ENCODE measurements at places on chromosomes 5 and 9.

DNA sequence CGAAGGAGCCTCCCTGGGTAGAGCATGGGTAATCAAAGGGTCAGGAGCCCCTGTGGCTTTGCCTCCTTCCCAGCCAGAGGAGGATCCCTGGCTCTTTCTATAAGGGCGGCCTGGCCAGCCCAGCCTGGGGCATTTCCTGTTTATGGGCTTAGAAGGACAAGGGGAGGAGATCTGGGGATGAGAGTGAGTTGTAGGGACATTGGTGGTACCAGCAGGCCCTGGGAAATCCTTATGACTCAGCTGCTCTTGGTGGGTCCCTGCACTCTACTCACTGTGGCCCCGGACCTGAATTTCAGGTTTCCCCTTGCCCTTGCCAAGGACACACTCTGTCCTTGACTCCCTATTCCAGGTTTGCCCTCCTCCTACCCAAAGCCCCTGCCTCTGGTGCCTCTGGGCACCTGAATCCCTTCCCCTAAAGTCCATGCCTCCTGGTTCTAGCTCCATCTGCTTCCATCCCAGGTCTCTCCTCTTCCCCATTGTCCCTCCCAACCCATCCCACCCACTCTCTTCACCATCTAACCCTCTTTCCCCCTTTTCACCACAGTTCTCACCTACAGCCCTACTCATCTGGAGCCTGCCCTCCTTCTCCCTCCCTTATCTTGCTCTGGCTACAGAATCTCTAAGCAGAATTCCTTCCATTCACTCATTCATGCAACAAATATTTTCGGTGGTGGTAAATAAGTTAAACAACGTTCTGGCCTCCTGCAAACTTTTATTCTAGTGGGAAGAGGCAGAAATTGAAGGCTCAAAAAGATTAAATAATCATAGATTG is 34.9 kb downstream of the PCDH1 start:
- DNase-seq, result no peak

DNA sequence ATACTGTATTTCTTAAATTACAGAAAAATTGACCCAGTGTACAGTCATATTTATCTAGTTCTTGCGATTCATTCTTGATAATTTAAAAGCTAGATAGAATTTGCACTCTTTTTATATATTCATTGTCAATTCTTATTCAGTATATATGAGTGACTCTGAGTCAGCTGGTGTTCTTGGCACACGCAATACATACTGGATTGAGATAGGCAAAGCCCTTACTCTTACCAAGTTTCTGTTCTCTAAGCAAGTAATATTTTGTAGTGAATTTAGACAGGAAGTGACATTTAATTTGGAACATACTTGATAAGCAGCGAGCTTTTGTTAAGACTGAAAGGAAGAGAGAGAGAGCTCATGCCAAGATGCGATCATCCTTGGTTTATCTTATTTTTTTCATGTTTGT is 57.7 kb downstream of the GPBP1 start:
- no peak for DNase-seq

- no peak for DNase-seq
These were observed 674.9 kb downstream of the SEMA5A start for GRCh38 chr5:8870959-8871355.

DNA sequence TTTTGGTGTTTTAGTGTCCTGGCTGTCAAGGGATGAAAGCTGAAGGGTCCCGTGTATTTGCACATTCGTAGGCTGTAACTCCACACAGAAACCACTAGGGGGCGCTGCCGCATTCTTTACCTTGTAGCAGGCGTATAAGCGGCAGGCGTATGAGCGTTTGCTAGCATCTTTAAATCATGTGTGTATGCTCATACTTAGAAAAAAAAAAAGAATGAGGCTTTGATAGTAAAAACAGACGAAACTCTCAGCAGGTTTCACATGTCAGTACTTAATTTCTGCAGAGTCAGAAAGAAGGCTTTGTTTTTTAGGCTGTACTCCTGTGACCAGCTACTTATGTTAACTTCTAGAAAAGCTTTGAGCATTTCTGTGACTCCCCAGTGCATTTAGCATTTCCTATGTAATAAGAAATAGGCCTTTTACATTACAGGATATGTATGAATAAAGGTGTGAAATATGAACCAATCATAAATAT is 218.8 kb upstream of the ADAMTSL1 start:
- DNase-seq, result peak; percentile 64

DNA sequence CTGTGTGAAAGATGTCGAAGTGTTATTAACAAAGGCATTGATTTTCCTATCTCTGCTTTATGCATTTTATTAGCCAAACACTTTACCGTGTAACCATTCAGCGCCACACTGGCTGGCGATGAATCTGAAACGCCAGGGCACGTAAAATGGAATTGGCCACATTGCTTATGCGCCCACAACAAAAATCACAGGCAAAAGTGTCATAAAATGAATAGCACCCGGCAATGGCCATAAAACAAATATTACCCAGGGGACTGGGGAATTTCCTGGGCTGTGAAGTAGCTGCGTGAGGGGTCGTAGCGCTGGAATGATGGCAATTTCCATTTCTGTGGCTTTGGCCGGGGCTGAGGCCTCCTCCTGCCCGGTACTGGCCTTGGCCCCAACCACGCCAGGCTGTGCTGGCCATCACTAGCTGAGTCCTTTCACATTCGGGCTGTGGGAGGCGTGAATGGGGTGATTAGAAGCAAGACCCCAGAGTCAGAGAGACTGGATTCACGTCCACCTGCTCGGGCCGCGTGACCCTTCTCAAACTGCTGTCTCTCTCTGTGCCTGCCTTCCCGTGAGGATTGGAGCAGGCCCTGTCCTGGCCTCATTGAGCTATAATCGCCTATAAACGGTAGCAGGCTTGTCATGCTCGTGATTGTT is 254.5 kb downstream of the PBX3 start:
- no peak for DNase-seq

DNA sequence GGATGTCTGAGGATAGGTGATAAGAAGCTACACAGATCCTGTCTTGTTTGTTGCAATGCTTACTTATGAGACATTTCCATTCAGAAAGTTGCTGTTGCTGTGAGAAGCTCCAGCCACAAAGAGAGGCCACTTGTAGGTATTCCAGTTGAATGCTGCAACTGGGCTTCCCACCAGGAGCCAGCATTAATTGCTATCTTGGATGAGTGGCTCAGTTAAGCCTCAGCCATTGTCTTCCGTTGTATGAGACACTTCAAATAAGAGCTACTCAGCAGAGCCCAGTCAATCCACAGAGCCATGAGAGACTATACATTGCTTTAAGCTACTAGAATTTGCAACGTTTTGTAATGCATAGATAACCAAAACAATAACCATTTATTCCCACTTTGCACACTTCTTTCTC is 104.3 kb upstream of the ARRDC3 start:
- no peak for DNase-seq

DNA sequence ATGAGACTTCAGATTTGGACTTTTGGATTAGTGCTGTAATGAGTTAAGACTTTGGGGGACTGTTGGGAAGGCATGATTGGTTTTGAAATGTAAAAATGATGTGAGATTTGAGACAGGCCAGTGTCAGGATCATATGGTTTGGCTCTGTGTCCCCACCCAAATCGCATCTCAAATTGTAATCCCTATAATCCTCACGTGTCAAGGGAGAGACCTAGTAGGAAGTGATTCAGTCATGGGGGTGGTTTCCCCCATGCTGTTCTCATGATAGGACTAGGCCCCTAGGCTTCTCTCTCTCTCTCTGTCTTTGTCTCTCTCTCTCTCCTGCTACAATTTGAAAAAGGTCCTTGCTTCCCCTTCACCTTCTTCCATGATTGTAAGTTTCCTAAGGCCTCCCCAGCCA is 473.3 kb upstream of the CD180 start:
- no peak for DNase-seq

DNA sequence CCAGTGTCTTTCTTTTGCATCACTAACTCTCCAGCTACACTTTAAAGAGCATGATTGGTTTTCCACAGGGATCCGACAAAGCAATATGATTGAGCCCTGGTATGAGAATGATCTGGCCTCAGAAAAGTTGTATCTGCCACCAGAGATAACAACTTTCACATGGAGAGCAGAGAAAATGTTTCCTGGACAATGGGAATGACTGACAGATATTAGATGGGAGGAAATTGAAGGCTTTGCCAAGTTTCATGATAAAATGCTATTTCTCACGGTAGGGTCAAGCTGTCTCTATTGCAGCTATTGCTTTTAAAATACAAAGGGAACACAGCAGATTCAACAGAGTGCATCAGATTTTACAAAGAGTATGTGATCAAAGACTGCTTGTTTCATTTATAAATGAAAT is 56.4 kb upstream of the GLIS3 start:
- no peak for DNase-seq

- no peak for DNase-seq
These were observed 942.4 kb downstream of the CDH12 start for GRCh38 chr5:21910731-21911130.

DNA sequence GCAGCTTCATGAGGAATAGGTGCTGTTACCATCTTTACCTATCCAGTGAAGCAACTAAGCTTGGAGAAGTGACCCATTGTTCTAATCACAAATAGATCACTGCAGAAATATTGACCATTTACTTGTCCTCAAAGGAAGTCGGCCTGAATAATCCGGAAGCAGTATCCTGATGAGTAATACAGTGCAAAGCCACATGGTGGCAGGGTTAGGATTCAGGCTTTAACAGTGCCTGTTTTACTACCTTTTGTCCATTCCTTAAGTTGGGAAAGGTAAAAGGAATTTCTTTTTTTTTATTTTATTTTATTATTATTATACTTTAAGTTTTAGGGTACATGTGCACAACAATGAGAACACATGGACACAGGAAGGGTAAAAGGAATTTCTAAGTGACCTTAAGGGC is 336.3 kb downstream of the KDM4C start:
- no peak for DNase-seq

- no peak for DNase-seq
These were observed 74.3 kb upstream of the PTGER4 start for GRCh38 chr5:40605295-40605958.

GRCh38 chr5:169356181-169356580 is 55.2 kb upstream of the SLIT3 start:
- no peak for DNase-seq

- DNase-seq, result no peak
These were observed 48.7 kb downstream of the TIMD4 start for GRCh38 chr5:156914371-156914737.

DNA sequence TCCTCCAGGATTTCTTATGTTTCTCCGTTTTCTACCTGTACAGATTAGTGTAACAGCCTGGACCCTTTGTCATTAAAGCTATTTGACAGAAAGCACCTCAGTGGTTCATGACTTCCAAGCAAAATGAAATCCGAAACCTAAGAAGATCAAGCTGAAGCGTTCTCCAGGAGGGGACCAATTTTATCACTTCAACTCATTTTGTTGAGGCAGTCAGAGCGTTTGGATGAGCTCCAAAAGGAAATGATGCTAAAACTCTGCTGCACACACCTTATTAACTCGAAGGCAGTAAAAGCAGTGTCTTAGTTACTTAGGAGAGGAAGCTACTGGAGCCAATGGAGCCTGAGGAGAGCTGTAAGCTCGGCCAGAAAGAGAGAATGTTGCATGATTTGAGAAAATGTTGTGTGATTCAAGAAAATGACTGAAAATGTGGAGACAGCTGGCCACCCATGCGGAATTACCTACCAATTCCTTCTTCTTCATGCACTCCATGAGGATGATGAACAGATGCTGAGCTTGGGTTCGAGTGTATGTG is 346.7 kb upstream of the KLF9 start:
- DNase-seq, result no peak

- DNase-seq, result no peak
These were observed 101.4 kb downstream of the TMEM167A start for GRCh38 chr5:82975812-82976211.

- DNase-seq, result no peak
These were observed 10.9 kb upstream of the NKD2 start for GRCh38 chr5:997711-998110.

- DNase-seq, result no peak
These were observed at the start of gene MAMDC2 for GRCh38 chr9:70043689-70044489. MAMDC2 (plus strand) TSS chr9:70043848; CDS start chr9:70044198, 350 bp downstream.

GRCh38 chr5:144177548-144177947 is 6.9 kb downstream of the KCTD16 start:
- DNase-seq, result no peak

DNA sequence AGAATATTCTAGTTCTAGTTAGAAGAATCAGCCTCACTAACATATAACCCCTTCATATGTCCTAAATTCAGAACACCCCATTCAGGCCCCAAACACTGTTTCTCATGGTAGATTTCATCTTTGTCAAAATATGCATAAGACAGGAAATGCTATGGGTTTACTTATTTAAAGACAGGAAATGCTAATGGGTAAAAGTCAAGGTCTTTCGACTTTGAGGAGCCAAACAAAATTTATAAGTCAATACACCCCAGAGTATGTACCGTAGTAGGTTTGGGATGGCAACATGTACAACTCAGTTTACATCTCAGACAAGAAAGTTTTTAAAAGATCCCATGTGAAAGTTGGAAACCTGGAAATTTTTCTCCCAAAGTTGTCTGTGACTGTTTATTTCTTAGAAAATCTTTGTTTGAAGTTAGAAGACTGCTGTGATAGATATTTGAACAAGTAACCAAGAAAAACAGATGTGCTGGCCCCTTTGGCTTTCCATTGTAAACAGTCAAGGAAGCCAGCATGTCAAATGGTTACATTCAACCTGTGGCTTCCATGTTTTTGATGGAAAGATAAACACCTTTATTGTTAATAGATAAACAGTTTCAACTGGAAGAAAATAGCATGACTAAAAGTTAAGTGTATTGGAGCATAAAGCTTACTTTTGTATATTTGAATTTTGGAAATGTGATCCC is 102.2 kb downstream of the INIP start:
- DNase-seq, result no peak

- no peak for DNase-seq
These were observed 142.7 kb upstream of the PPP1R26 start for GRCh38 chr9:135336722-135337527.

DNA sequence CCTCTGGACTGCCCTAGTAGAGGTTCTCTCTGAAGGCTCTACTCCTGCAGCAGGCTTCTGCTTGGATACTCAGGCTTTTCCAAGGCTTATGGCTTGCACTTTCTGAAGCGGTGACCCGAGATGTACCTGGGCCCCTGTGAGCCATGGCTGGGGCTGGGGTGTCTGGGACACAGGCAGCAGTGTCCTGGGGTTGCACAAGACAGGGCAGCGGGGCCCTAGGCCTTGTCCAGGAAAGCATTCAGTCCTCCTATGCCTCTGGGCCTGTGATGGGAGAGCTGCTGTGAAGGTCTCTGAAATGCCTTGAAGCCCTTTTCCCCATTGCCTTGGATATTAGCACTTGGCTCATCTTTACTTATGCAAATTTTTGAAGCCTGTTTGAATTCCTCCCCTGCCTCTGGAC is 192.2 kb downstream of the YTHDC2 start:
- no peak for DNase-seq

GRCh38 chr5:38468978-38469706 is 87.3 kb downstream of the LIFR start:
- DNase-seq, result no peak

DNA sequence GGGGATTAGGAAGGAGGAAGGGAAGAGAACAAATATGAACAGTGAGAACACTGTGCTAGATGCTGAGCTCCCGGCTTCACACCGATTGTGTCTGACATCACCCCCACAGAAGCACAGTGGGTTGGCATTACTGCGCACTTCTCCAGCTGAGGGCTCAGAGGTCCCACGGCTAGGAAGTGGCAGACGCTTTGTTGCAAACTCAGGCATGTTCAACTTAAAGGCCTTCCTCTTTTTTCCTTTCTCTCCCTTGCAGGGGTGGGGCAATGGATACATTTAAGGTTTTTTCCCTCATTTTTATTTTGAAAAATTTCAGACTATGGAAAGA is 15.5 kb upstream of the SHB start:
- DNase-seq, result no peak

Measured in activated naive CD4-positive, alpha-beta T cell treated with Interleukin-2 at 50 U/mL for 16 hours (primary cell).